Type B pancreatic cell (in vitro differentiated cells): ENCODE measurements at places on chromosomes 6 and 20. TPM values are rescaled to one million over a fixed set of nuclear protein-coding genes. Genes with fewer than 3 reads are reported as not detected.

- no peak overlapping the region for H3K4me3 ChIP-seq
- H3K36me3 ChIP-seq, result no peaks in the 10 kb centered on the region
- no peaks in the 10 kb centered on the region for H3K27me3 ChIP-seq
- H3K4me1 ChIP-seq, result peaks cover 6% of the 10 kb centered on the region
- DNase-seq, result no peak
- no peak overlapping the region for H3K27ac ChIP-seq
These were observed 123.1 kb downstream of the OLIG3 start for GRCh38 chr6:137370871-137371633.

DNA sequence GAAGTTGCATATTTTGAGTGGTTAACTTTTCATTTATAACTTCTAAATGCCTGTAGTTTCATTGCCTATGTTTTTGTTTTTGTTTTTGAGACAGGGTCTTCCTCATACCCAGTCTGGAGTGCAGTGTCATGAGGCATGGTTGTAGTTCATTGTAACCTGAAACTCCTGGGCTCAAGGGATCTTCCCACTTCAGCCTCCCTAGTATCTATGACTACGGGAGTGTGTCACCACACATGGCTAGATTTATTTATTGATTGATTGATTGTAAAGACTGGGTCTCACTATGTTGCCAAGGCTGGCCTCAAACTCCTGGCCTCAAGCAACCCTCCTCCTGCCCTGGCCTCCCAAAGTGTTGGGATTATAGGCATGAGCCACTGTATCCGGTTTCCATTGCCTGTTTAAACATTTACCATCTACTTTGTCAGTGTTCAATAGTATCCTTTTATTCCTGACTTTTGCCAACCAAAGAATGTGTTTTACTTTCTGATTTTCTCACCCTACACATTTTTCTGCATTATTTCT is 144.6 kb downstream of the CDKAL1 start:
- no peaks in the 10 kb centered on the region for H3K27me3 ChIP-seq
- no peak overlapping the region for H3K27ac ChIP-seq
- H3K4me3 ChIP-seq, result no peak overlapping the region
- no peak for DNase-seq
- H3K36me3 ChIP-seq, result no peaks in the 10 kb centered on the region
- H3K4me1 ChIP-seq, result peaks cover 17% of the 10 kb centered on the region

DNA sequence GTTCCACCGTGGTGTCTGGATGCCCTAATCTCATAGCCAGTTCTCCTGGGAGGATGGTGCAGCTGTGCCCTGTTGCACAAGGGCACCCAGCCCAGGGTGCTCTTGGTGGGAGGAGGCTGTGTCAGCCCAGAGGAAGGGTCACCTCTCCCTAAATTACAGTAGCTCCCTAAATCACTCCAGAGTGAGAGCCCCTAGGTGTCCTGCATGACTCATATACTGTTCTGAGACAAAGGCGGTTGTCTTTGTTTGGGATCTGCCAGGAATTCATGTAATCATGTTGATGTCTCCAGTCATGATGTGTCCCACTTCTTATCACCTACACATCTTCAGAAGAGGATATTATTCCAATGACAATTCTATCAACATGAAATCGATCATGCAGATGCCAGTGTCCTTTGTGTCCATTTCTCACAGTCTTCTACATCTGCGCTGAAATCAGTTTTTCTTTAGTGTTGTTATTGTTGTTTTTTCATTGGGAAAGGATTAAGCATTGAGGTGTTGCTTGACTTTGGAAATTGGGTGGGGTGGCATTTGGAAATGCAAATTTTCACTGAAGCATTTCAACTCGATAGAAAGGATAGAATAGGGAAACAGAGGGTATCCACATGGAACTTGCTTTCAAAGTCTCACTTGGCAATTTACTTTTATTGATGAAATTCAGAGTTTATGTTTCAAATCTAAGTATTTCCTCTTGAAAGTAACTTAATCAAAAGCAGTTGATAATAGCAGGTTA is 19.5 kb downstream of the PERP start:
- H3K36me3 ChIP-seq, result peaks cover 26% of the 10 kb centered on the region
- peak overlapping the region; percentile 96 for H3K27ac ChIP-seq
- no peak for DNase-seq
- H3K4me3 ChIP-seq, result peak overlapping the region; percentile 59
- H3K4me1 ChIP-seq, result peaks cover 19% of the 10 kb centered on the region

- no peak for DNase-seq
- H3K36me3 ChIP-seq, result no peaks in the 10 kb centered on the region
- H3K4me1 ChIP-seq, result no peaks in the 10 kb centered on the region
- H3K27me3 ChIP-seq, result peaks cover 3% of the 10 kb centered on the region
- H3K4me3 ChIP-seq, result no peak overlapping the region
- no peak overlapping the region for H3K27ac ChIP-seq
These were observed 506.6 kb upstream of the MAN1A1 start for GRCh38 chr6:119856136-119856535.

- no peaks in the 10 kb centered on the region for H3K4me1 ChIP-seq
- H3K36me3 ChIP-seq, result peaks cover 15% of the 10 kb centered on the region
- no peaks in the 10 kb centered on the region for H3K27me3 ChIP-seq
- no peak for DNase-seq
- H3K27ac ChIP-seq, result no peak overlapping the region
These were observed 11.8 kb downstream of the CST7 start for GRCh38 chr20:24960861-24961260.

DNA sequence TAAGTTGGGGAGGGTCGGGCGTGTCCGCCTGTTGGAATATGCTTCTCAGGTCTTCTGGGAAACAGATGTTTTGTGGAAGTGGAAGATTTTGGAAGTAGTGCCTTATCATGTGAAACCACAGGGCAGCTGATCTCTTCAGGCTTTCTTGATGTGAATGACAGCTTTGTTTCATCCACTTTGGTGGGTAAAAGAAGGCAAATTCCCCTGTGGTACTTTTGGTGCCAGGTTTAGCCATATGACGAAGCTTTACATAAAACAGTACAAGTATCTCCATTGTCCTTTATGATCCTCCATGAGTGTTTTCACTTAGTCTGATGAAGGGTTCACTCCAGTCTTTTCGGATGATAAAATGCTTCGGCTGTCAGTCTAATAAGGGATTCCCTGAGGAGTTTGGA is 4.6 kb downstream of the IRF4 start:
- peaks cover 90% of the 10 kb centered on the region for H3K27me3 ChIP-seq
- no peak overlapping the region for H3K4me3 ChIP-seq
- H3K27ac ChIP-seq, result no peak overlapping the region
- no peak for DNase-seq
- H3K4me1 ChIP-seq, result peaks cover 5% of the 10 kb centered on the region

GRCh38 chr6:68628161-68628560 is 6.9 kb upstream of the ADGRB3 start:
- DNase-seq, result no peak
- H3K36me3 ChIP-seq, result no peaks in the 10 kb centered on the region
- H3K4me1 ChIP-seq, result no peaks in the 10 kb centered on the region
- no peak overlapping the region for H3K27ac ChIP-seq
- H3K27me3 ChIP-seq, result peaks cover 25% of the 10 kb centered on the region

- no peak for DNase-seq
- H3K4me1 ChIP-seq, result peaks cover 9% of the 10 kb centered on the region
- H3K27me3 ChIP-seq, result peaks cover 22% of the 10 kb centered on the region
- H3K4me3 ChIP-seq, result no peak overlapping the region
- H3K27ac ChIP-seq, result no peak overlapping the region
These were observed 287.1 kb downstream of the BTBD9 start for GRCh38 chr6:38352636-38353035.

DNA sequence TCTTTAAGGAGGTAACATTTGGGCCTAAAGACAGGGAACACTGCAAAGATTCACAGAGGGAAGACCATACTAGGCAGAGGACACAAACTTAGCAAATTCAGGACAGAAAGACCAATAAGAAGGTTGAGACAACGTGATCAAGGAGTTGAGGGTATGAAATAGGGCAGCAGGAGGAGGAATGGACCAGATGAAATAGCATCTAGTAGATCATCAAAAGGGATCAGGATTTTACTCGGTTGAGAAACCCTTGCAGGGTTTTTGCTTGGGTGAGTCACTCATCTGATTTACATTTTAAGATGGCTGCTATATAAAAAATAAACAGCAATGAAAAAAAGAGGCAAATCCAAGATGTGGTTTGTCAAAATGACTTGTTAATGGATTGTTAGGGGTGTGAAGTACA is 4.7 kb downstream of the BCLAF1 start:
- H3K4me3 ChIP-seq, result peak overlapping the region; percentile 61
- H3K27ac ChIP-seq, result peak overlapping the region; percentile 56
- H3K36me3 ChIP-seq, result peaks cover 36% of the 10 kb centered on the region
- H3K4me1 ChIP-seq, result peaks cover 46% of the 10 kb centered on the region
- DNase-seq, result no peak
- peaks cover 3% of the 10 kb centered on the region for H3K27me3 ChIP-seq

- H3K27me3 ChIP-seq, result no peaks in the 10 kb centered on the region
- no peak overlapping the region for H3K4me3 ChIP-seq
- H3K27ac ChIP-seq, result no peak overlapping the region
- no peaks in the 10 kb centered on the region for H3K4me1 ChIP-seq
These were observed 474 bp downstream of the TPX2 start for GRCh38 chr20:31739550-31739977.

DNA sequence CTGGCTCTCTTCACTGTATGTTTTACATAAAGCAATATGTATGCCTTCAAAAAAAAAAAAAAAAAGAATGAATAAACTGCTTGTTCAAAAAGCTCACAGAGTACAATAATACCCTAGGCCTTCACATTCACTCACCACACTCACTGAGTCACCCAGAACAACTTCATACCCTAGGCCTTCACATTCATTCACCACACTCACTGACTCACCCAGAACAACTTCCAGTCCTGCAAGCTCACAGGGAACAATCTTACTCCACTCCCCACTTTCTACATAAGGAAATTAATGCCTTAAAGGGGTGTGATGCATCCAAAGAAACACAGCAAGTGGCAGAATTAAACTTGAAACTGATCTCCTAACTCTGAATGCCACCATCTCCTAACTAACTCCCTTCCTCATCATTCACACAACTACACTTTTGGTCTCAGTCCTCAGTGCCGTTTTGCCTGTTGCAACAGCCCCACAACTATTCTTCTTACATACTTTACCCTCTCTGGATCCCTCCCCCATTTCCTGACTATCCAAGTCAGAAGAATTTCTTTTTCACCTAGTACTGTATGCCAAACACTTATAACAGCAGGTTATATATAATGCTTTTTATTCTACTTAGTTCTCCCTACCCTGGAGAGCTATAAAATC is 34.2 kb downstream of the NHSL1 start:
- H3K36me3 ChIP-seq, result peaks cover 48% of the 10 kb centered on the region
- DNase-seq, result no peak
- H3K4me3 ChIP-seq, result peak overlapping the region; percentile 1
- H3K4me1 ChIP-seq, result peaks cover 6% of the 10 kb centered on the region
- no peaks in the 10 kb centered on the region for H3K27me3 ChIP-seq

DNA sequence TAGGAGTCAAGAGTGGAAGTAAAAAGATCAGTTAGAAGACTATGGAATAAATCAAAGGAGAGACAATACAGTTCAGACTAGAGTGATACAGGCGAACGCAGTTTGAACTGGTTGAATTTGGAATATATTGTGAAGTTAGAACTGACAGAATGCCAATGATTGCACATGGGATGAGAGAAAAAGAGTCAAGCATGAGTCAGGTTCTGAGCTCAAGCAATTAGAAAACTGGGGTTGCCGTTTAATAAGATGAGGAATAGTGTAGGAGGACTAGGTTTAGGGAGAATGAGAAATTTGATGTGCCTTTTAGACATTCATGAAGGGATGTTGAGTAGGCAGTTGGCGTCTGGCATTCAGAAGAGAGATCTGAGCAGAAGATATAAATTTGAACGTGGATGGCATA is 8.0 kb downstream of the RNF217 start:
- H3K36me3 ChIP-seq, result peaks cover 34% of the 10 kb centered on the region
- peaks cover 12% of the 10 kb centered on the region for H3K4me1 ChIP-seq
- no peak overlapping the region for H3K4me3 ChIP-seq
- DNase-seq, result no peak
- H3K27me3 ChIP-seq, result no peaks in the 10 kb centered on the region

DNA sequence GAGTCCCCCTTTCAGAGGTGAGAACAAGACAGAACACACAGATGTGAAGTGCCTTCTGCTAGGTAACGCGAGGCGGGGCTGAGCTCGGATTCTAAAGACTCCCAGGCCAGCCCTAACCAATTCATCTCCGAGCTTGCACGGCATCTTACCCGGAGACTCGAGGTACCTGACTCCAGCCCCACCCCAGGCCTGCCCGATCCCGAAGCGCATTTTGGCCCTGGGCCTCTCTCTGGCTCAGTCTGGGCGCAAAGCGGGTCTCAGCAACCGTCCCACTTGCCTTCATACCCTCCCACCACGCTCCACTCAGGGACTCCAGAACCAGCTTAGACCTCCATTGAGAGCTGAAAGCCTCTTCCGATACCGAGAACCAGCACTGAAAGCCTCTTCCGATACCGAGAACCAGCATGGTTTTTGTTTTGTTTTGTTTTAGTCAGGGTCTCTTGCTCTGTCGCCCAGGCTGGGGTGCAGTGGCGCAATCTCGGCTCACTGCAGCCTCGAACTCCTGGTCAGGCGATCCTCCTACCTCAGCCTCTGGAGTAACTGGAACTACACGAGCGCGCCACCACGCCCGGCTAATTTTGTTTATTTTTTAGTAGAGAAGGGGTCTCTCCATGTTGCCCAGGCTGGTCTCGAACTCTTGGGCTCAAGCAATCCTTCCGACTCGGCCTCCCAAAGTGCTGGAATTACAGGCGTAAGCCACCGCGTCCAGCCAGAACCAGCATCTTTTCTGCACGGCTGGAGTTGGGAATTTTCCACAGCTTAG is 557 bp upstream of the DYNLRB1 start:
- peak overlapping the region; percentile 99 for H3K4me3 ChIP-seq
- no peaks in the 10 kb centered on the region for H3K27me3 ChIP-seq
- DNase-seq, result peak; percentile 87
- peak overlapping the region; percentile 100 for H3K27ac ChIP-seq
- H3K4me1 ChIP-seq, result peaks cover 40% of the 10 kb centered on the region

DNA sequence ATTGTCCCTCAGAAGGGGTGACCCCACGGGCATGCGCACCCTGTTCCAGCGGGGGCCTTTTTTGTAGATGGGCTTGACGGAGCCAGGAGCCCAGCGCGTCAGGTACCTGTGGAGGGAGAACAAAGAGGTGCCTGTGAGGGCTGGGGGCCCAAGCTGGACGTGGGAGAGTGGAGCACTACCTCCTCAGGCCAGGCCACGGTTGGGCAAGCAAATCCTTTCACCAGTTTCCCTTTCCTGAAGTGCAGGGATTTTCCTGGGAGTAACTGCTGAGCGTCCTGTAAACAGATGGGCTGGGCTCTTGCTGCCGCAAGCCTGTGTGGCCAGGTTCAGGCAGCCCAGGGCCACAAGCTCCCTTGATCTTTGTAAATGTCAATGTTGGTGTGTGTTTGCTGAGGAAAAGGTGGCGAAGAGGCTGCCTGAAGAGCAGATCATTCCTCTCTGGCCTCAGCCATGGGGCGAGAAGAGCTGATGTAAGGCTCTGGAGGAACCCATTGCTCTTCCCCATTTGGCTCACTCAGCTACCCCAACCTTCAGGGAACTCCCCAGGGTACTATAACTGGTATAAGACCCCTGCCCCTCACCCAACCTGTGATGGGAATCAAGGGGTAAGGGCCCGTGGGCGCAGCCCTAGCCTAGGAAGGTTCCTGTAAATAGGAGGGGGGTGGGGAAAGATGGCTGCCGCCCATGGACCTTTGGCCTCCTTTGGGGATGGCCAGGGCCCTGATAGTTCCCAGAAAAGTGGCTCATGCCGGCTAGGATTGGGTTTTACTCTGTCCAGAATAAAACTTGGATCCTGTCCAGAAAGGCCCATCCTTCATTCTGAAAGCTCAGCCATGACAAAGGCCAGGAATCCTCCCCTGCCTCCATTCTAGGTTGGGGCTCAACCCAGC is 15.5 kb downstream of the MRPS18A start:
- H3K36me3 ChIP-seq, result peaks cover 13% of the 10 kb centered on the region
- no peaks in the 10 kb centered on the region for H3K27me3 ChIP-seq
- DNase-seq, result no peak
- H3K4me3 ChIP-seq, result no peak overlapping the region
- peaks cover 33% of the 10 kb centered on the region for H3K4me1 ChIP-seq

Gene MYL9
- total RNA-seq, result 55.1 and 59.0 TPM in 2 replicates

Gene TOX2
- total RNA-seq, result 1.5 and 4.7 TPM in 2 replicates

Gene PI3
- 3.7 and 6.9 TPM in 2 replicates for total RNA-seq

Gene NHLRC1
- total RNA-seq, result 1.1 and 3.5 TPM in 2 replicates
